Cerebellum (tissue), 4 donors: ENCODE measurements at places on chromosomes 12 and 14.

GRCh38 chr12:40733871-40734270 lies 41.6 kb downstream of the CNTN1 start:
- DNase-seq: no peak

- no peak for DNase-seq
These were observed 167.5 kb downstream of the BTG1 start for GRCh38 chr12:91978143-91978542.

DNA sequence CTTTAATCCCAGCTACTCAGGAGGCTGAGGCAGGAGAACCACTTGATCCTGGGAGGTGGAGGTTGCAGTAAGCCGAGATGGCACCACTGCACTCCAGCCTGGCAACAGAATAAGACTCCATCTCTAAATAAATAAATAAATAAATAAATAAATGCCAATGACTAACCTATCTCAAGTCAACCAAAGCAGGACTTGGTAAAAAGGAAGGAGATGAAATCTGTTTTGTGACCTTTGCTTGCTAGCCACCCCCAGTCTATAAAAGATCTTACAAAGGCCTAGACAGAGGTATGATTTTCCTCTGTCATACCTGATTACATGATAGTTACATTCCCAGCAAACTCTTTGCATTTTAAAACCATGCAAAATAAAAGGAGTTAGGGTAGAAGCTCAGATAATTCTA lies 13.5 kb upstream of the METTL17 start:
- DNase-seq: no peak

GRCh38 chr12:15186597-15186996 lies 34.6 kb downstream of the RERG start:
- no peak for DNase-seq

DNA sequence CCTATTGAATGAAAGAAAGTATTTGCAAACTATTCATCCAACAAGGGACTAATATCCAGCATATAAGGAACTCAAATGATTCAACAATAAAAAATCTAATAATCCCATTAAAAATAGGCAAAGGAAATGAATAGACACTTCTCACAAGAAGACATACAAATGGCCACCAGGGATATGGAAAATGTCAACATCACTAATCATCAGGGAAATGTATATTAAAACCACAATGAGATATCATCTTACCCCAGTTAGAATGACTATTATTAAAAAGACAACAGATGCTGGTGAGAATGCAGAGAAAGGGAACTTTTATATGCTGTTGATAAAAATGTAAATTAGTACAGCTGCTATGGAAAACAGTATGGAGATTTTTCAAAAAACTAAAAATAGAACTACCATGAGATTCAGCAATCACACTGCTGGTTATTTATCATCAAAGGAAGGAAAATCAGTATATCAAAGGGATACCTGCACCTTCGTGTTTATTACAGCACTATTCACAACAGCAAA lies 89.3 kb downstream of the GARIN6 start:
- DNase-seq: no peak

DNA sequence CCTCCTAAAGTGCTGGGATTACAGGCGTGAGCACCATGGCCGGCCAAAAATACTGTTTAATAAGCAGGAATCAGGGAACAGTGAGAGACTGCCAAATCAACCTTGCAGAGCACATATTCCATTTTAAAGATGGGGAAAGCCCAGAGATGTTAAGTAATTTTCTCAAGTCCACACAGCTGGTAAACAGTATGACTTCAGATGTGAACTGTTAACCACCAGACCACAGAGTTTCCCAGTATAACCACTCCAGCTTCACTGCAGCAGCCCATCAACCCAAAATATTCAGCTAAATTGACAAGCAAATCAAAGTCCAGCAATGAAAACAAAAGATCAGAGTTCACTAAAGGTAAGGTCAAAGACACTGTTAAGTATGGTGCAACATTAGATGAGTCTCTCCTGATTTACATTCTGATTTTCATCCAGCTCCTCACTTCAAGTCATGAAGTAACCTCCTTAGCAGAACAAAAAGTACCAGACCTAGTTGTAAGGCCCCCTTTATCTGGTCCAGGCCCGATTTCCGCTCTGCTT lies 82.1 kb downstream of the TRAFD1 start:
- no peak for DNase-seq

GRCh38 chr12:124238886-124239285 lies 56.0 kb upstream of the RFLNA start:
- DNase-seq: no peak

DNA sequence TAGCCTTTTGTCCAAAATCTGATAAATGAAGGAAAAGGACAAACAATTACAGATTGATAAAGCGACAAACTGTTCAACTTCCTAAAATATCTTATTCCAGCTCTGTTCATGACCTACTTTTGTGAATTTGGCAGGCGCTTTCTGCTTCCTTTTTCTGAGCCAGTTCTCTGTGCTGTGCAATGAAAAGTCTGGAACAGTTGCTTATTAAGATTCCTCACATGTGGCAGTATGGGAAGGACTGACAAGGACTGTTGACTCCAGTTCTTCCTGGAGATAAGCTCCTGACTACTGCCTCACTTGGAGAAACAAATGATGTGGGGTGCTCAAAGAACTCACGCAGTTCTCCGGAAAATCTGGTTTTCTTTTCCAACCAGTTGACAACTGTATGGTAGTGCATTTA lies 58.3 kb upstream of the ANP32D start:
- DNase-seq: peak; percentile 33

GRCh38 chr12:27984275-27984674 lies 11.7 kb upstream of the PTHLH start:
- no peak for DNase-seq

GRCh38 chr14:104171895-104172294 lies 33.5 kb downstream of the KIF26A start:
- no peak for DNase-seq

DNA sequence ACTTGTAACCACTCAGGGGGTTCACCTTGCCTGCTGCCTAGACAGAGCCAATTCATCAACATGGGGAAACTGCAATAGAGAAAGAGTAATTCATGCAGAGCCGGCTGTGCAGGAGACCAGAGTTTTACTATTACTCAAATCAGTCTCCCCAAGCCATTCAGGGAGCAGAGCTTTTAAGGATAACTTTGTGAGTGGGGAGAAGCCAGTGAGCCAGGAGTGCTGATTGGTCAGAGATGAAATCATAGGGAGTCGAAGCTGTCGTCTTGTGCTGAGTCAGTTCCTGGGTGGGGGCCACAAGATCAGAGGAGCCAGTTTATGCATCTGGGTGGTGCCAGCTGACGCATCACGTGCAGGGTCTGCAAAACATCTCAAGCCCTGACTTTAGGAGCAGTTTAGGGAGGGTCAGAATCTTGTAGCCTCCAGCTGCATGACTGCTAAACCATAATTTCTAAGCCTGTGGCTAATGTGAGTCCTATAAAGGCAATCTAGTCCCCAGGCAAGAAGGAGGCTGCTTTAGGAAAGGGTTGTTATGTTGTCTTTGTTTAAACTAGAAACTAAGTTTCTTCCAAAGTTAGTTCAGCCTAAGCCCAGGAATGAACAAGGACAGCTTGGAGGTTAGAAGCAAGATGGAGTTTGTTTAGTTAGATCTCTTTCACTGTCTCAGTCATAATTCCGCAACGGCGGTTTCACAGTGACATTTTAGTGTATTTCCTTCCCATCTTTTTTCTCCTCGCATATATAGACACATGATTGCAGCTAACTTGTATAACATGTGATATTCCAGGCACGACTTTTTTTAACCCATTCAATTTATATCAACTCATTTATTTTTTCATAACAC lies 68.9 kb upstream of the NCOR2 start:
- DNase-seq: no peak

DNA sequence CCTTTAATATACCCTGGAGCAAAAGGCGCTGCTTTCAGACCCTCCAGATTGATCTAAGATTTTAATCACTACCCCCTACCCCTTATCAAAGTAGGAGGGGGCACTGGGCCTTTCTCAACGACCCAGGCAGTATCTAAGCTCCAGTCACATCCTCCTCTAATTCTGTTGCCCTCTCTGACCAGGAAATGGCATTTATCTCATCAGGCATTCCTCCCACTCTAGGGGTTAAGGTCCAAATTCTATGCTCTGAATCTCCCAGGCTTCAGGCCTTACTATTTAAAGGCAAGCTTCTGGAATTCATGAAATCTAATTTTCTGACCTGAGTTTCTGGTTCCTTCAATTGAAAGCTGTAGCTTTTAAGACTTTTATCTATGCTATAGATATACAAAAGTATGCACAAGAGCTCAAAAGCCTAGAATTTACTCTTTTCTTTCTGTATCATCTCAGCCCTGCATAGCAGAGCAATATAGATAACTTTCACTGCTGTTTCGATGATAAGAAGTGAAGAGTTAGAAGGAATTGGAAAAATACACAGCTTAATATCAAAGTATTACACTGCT lies 622.9 kb downstream of the RPS29 start:
- DNase-seq: no peak

- no peak for DNase-seq
These were observed 130.3 kb upstream of the FUT8 start for GRCh38 chr14:65281991-65282895.

- no peak for DNase-seq
These were observed 138.4 kb upstream of the PELI2 start for GRCh38 chr14:55979781-55980180.

- DNase-seq: no peak
These were observed 13.0 kb downstream of the ZBTB39 start for GRCh38 chr12:56993346-56993745.

- no peak for DNase-seq
These were observed 162.5 kb downstream of the SLC38A4 start for GRCh38 chr12:46663318-46663717.

GRCh38 chr14:50064993-50065392 lies 51.4 kb downstream of the VCPKMT start:
- DNase-seq: no peak

- DNase-seq: no peak
These were observed 103.3 kb downstream of the NUAK1 start for GRCh38 chr12:106035421-106035820.

DNA sequence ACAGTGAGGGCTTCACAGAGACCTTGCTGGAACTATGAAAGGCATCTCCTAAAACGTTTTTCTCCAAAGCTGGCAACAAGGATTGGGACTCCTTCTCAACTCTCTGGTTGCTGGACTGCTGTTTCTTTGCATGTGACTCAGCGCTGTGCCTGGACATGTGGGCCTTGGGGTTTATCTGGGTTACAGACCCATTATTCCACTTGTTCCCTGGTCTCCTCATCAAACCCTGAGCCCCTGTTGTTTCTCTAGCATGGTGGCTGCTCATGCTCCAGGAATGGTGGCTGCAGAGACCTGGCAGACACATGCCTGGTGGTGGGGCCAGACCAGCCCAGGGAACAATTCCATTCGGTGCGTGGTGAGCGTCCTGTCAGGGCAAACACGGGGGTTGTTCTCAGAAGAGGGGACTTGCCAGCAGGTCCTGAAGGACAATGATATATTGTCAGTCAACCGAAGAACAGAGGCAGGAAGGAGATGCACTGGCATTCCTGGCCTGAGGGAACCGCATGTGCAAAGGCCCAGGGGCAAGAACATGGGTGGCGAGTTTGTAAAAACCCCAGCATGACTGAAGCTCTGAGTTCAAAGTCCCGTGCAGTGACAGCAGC lies 320.1 kb upstream of the RTL1 start:
- no peak for DNase-seq

DNA sequence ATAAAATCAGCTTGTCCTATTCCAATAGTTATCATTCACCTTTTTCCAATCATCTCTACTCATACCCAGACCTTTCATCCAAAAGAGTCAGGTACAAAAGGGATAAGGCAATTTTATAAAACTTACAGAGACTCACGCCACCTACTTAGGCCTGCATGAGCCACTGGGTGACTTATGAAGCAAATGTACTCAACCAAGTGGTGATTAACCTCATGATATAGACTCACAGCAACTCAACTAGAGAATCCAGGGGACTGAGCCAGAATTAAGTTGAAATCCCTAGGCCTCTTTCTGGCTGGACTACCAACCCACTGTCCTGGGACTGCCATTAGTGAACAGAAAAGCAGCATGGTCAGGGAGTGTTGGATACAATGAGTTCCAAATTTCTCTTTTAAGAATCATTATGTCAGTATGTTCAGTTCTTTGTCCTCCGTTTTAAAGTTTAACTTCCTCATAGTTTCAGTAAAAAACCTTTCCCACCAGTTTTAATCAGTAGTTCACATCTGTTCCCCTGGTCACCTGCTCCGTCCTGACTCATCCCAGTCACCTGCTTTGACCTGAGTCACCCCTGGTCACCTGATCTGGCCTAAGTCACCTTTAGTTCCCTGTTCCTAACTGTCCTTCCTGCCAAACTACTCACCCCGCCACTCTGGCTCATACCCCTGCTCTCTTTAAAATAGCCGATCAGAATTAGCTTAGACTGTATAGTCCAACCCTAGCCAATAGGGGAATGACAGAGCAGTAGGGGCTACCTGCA lies 36.8 kb downstream of the SPTSSA start:
- no peak for DNase-seq

- no peak for DNase-seq
These were observed 13.6 kb upstream of the PAX9 start for GRCh38 chr14:36647824-36648753.

DNA sequence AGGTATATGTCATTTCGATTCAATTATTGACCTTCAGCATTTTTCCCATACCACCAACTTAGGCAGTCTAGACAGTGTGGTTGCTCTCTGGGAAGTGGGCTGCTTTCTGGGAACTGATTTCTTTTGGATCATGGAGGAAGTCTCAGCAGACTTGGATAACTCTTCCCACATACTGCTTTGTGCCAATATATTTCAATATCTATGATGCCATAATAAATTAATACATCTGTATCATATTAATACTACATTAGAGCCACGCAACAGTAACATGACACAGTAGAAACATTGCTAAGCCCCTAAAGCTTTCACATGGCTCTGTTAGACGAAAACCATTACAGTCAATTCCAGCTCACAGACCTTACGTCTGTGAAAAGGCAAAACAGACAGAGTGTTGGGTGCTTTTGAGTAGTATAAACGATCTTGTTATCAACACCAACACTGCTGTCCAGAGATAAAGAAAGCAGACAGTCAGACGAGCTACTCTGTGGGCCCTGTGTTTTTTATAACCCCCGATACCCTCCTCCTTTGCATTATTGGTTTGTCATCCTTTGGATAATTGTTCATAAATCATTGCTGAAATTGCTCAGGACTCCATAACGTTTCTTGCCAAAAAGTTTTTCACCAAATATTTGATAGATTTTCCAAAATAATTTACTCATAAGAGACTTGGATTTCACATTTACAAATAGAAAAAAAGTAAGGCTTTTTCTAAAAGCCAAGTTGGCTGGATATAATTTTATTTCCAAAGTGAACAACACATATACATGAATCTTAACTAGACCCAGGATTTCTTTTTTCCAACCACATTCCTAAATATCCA lies 439.7 kb downstream of the ADAMTS20 start:
- DNase-seq: no peak

DNA sequence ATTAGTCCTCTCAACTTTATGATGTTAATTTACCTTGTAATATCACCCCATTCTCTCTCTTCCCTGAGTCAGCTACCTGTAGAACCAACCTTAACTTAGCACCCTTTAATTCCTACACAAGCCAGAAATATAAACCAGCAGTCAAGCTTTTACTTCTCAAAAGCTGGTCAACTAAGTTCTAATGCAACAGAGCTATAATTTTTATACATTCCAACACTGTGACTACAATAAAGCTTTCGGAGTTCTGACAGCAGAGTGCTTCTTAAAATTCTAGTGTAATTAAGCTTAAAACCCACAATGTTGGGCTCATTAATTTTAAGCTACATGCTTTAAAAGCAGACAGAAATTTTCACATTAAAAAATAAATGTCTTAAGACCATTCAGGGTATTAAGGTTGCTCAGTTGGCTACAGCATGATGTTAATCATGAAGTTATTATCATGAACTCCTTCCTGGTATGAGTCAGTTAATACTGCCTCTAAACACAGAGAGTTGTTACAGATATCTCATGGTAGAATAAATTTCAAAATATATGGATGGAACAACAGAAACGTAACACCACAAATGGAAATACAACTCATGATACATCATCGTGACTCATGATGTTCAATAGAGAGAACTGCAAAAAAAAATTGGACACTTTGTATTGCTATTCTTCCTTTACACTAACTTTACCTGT lies 126.7 kb downstream of the EPS8 start:
- no peak for DNase-seq
